Type B pancreatic cell (in vitro differentiated cells): ENCODE measurements at places on chromosomes 4 and X. TPM values are rescaled to one million over a fixed set of nuclear protein-coding genes. Genes with fewer than 3 reads are reported as not detected.

GRCh38 chr4:104163820-104164219, 330.9 kb downstream of the CXXC4 start:
- DNase-seq: no peak
- no peak overlapping the region for H3K4me3 ChIP-seq
- H3K4me1 ChIP-seq: no peaks in the 10 kb centered on the region
- no peaks in the 10 kb centered on the region for H3K27me3 ChIP-seq
- no peaks in the 10 kb centered on the region for H3K36me3 ChIP-seq

DNA sequence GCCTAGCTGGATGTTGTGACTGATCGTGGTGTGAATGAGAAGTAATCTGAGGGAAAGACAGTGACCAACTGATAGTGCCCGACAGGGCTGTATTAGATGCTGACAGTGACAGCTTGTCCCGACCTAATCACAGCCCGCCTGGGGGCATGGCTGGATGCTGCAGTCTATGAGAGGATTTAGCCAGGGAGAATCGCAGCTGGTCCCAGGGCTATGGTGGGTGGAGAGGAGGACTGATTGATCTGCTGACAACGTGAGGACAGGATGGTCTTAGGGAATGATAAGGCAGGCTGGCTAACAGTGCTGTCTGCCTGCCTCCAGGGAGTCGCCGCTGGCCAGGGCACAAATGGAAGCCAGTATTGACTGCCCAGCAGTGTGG, 621 bp upstream of the SUV39H1 start:
- no peak for DNase-seq
- H3K4me1 ChIP-seq: peaks cover 7% of the 10 kb centered on the region
- peak overlapping the region; percentile 75 for H3K27ac ChIP-seq
- H3K4me3 ChIP-seq: peak overlapping the region; percentile 90
- peaks cover 3% of the 10 kb centered on the region for H3K27me3 ChIP-seq

Gene C4orf50
- 0.19 and 0.52 TPM in 2 replicates for total RNA-seq

Gene ADH7
- 0.17 and 0.83 TPM in 2 replicates for total RNA-seq
